ENCODE measurements at places on chromosomes 7 and 10.
A peak's percentile ranks its signal among the peaks of the same experiment; 100 is the strongest.

GRCh38 chr10:28586176-28586575, 53.3 kb downstream of the WAC start:
- ATAC-seq, result no peak

DNA sequence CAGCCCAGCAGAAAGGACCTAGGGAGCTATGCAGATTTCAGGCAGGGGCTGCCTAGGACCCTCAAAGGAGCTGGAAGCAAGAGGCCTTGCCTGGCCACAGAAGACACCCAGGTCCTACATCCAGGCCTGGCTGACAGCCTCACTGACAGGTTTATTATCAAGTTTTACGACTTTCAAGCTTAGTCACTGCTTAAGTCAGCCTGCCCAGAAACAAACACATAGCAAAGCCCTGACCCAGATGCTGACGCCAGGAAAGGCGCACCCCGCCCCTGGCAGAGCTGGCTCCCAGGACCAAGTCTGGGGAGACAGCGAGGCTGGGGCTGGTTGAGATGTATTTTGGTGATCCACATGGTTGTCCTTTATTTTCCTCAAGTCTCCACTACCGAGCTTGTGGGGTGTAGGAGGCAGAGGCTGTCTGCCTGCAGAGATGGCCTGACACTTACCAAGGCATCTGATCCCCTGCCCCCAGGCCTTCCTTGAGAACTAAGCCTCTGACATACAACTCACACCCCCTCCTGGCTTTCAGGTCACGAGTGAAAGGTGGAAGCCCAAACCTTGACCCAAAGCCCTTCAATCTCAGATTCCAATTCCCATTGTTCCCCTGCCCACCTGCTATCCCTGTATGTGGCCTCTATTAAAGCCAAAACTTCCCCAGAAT, 80.7 kb upstream of the EMX2 start:
- no peak for ATAC-seq

GRCh38 chr10:73076360-73077183, 20.1 kb downstream of the P4HA1 start:
- no peak for ATAC-seq

GRCh38 chr10:11230498-11231167, 213.0 kb downstream of the CELF2 start:
- ATAC-seq, result no peak

DNA sequence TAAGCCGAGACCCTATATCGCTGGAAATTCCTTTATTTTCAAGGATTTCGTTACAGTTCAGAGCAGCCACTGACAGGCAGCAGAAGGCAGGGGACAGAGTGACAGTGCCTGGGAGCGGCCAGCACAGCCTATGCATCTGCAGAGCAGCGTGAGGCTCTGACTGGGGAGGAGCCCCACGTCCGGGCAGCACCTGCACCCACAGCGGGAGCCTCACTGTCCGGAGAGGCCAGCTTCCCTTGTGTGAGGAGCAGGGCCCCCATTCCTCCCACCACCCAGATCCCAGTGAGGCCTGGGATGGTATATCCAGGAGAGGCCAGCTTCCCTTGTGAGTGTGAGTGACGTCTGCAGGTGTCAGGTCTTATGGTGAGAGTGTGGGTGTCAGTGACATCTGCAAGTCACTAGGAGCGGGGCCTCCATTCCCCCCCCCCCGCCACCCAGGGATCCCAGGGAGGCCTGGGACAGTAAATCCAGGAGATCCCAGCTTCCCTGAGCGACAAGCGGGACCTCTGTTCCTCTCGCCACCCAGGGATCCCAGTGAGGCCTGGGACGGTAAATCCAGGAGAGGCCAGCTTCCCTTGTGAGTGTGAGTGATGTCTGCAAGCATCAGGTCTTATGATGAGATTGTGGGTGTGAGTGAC, 259.1 kb downstream of the PTPRN2 start:
- ATAC-seq, result no peak

GRCh38 chr7:51021906-51022570, 239.3 kb upstream of the GRB10 start:
- ATAC-seq, result no peak

DNA sequence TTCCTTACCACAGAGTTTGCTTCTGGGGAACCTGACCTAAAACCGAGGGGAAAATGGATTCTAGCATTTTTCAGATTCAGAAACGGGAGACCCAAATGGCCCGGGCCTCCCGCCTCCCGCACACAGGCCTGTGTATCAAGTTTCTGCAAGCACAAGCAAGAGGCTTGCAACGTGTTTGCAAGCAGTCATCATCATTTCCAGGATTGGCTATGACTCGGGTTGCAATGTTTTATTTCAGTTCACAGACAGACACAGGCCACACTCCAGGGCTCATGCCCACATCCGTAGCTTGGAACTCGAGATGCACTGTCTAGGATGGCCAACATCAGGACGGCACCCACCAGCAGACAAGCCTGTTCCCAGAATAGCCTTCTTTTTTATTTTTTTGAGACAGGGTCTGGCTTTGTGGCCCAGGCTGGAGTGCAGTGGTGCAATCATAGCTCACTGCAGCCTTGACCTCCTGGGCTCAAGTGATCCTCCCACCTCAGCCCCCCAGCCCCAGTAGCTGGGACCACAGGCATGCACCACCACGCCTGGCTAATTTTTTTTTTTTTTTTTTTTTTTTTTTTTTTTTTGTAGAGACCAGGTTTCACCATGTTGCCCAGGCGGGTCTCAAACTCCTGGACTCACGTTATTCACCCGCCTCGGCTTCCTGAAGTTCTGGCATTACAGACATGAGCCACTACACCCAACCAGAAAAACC, 68.1 kb upstream of the FOXK1 start:
- ATAC-seq, result no peak

DNA sequence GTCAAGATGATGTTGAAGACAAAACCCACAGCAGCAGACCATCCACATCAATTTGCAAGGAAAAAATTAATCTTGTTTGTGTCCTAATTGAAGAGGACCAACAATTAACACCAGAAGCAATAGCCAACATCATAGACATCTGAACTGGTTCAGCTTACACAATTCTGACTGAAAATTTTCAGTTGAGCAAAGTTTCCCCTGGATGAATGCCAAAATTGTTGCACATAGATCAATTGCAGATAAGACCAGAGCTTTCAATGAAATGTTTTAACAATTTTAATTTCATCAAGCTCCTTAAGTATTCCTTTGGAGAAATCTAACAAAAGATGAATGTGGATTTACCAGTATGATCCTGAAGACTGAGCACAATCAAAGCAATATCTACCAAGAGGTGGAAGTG, 168.6 kb downstream of the CTNNA3 start:
- ATAC-seq, result no peak

GRCh38 chr10:3666525-3667302, 118.3 kb downstream of the KLF6 start:
- peak; percentile 52 for ATAC-seq

- no peak for ATAC-seq
Observed at GRCh38 chr10:70191161-70191971, 21.1 kb upstream of the SAR1A start.

GRCh38 chr10:72334196-72334824, 20.4 kb downstream of the DNAJB12 start:
- ATAC-seq, result no peak

GRCh38 chr7:130893441-130893894, 159.5 kb upstream of the KLF14 start:
- peak; percentile 16 for ATAC-seq

GRCh38 chr7:78702770-78703169, 750.7 kb downstream of the MAGI2 start:
- no peak for ATAC-seq

GRCh38 chr10:28975891-28976531, 298.7 kb downstream of the BAMBI start:
- no peak for ATAC-seq

DNA sequence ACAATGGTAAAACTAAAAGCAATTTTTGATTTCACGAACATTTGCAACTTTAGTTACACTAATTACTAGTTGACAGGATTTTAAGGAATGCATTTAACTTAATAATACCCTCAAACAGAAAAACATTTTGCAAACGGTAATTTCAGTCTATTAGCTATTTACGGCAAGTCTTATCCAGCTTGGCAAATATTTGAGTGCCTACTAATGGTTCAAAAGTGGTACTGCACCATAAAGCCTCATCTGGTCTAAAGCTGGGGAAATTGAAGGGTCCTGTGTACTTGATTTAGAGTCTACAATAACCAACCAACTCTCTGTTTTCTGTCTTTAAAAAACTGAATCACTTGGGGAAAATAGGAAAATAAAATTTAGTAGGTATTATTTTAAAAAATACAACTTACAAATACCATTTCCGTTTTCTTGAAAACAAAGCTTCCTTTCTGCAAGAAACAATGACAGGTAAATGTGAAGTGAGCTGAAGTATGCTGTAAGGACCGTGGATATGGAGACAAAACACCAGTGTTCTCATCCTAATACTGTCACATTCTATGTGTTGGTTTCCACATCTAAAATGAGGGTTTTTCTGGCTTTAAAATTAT, 142.3 kb downstream of the VPS50 start:
- ATAC-seq, result no peak

DNA sequence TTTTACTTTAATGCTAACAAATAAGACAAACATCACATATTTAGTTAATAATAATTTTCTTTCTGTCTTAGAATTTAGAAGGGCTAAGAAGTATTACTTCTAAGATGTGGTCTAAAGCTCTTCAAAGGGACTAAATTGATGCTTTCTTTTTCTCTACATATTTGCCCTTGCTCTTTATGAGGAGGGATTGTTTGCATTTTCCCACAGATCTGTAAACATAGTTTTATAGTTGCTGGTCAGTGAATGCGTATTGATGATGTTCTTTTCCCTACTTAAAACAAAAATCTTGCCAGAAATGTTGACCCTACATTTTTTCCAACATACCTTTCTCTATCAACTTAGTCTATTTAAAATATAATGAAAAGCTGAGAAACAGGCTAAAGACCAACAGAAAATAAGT, 372.4 kb upstream of the LRGUK start:
- ATAC-seq, result no peak

DNA sequence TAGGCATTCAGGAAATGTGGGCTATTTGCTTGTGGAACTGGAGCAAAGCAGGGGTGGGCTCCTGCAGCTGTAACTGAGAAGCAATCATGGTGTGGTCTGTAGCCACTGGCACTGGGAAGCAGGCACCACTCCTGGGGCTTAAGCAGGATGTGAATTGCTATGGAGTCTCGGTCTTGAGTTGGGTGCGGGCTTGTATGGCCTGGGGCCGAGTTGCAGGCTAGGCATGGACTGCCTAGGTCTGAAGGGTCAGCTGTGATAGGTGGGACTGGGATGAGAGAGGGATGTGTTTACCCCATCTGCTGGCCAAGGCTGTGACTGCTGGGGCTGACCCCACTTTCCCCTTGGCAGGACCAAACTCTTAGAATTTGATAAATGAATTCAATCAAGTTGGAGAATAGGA, 43.0 kb downstream of the ADCY1 start:
- no peak for ATAC-seq

- ATAC-seq, result no peak
Observed at GRCh38 chr10:132461683-132462231, 64.8 kb downstream of the PWWP2B start.

- ATAC-seq, result no peak
Observed at GRCh38 chr10:59962756-59963155, 56.4 kb upstream of the CCDC6 start.

DNA sequence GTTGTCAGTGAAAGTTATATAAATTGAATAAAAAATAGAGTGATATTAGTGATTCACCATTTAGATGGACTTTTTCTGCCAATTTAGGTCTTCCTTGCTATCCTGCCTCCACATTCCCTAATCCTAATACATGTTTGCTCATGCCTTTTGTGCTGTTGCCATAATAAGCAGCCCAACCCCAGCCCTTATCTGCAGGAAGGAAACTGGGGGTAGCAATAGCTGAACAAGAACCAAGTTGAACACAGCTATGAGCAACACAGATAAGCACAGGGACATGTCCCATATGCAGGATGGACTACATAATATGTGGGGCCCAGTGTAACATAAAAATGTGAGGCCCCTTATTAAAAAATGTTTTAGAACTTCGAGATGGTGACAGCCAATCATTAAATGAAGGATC, 91.2 kb upstream of the AHR start:
- no peak for ATAC-seq

DNA sequence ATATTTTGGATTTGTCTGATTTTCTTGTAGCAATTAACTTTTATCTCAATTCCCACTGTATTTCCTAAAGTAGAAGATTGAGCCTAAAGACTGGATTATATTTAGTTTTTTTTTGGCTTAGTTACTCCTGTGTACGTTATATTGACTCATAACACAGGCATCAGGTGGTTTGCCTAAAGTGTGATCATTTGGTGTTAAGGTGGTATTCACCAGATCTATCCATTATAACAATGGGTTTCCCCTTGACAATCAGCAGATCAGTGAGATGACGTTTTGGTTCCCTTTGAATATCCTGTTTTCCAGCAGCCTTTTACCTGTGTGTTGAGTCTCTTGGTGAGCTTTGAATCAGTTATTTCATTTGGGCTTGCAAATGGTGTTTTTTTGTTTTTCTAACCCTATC, 18.1 kb downstream of the MAPK8 start:
- no peak for ATAC-seq

- no peak for ATAC-seq
Observed at GRCh38 chr10:76523791-76524351, 1092.4 kb downstream of the LRMDA start.
